ENCODE measurements at places on chromosomes 1 and 21. TPM values are rescaled to one million over a fixed set of nuclear protein-coding genes. Genes with fewer than 3 reads are reported as not detected.

- no peaks in the 10 kb centered on the region for H3K36me3 ChIP-seq
- H3K27ac ChIP-seq = no peak overlapping the region
- H3K4me1 ChIP-seq = no peaks in the 10 kb centered on the region
- H3K27me3 ChIP-seq = no peaks in the 10 kb centered on the region
Observed at GRCh38 chr1:118744420-118744819, 243.7 kb downstream of the TBX15 start.

DNA sequence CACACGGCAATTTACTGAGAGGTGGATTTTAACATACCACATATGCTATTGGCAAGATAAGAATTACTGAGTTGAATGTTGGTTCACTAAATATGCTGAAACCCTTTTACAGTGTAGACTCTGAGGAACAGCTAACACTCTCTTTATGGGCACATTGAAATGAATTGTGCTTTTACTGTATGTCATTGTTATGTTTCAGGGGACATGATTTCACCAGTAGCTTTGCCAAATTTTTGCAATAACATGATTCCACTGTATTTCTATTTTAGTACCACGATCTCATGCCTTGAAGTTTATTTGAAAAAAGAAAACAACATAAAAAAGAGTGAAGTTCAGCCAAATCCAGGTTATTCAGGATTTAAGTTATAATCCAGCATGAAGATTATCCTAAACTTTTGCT, 188.5 kb downstream of the HLX start:
- H3K4me3 ChIP-seq = no peak overlapping the region
- no peaks in the 10 kb centered on the region for H3K36me3 ChIP-seq
- H3K27ac ChIP-seq = no peak overlapping the region
- no peaks in the 10 kb centered on the region for H3K27me3 ChIP-seq
- no peak for DNase-seq

DNA sequence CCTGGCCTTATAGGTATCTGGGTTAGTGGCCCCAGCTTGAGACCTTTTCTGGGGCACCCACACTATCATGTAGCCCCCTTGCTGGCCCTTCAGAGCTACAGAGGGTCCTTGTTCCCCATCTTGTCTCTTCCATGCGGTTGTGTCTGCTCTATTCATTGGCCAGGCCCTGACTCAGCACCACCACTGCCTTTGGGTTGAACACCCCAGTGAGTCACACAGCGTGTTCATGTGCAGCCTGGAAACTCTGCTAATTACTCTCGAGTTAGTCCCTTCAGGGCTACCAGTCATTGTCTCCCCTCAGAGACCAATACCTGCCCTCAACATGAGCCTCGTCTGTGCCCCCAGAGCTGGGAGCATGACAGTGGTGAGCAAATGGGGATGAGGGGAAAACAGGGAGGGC, 28.2 kb upstream of the IKBKE start:
- no peaks in the 10 kb centered on the region for H3K36me3 ChIP-seq
- no peak for DNase-seq
- H3K27me3 ChIP-seq = no peaks in the 10 kb centered on the region
- no peak overlapping the region for H3K4me3 ChIP-seq
- H3K4me1 ChIP-seq = peaks cover 2% of the 10 kb centered on the region
- no peak overlapping the region for H3K27ac ChIP-seq

- no peak for DNase-seq
- H3K4me1 ChIP-seq = peaks cover 5% of the 10 kb centered on the region
- H3K4me3 ChIP-seq = no peak overlapping the region
- H3K27me3 ChIP-seq = no peaks in the 10 kb centered on the region
- H3K36me3 ChIP-seq = no peaks in the 10 kb centered on the region
Observed at GRCh38 chr1:160877221-160877620, 7.8 kb downstream of the ITLN1 start.

DNA sequence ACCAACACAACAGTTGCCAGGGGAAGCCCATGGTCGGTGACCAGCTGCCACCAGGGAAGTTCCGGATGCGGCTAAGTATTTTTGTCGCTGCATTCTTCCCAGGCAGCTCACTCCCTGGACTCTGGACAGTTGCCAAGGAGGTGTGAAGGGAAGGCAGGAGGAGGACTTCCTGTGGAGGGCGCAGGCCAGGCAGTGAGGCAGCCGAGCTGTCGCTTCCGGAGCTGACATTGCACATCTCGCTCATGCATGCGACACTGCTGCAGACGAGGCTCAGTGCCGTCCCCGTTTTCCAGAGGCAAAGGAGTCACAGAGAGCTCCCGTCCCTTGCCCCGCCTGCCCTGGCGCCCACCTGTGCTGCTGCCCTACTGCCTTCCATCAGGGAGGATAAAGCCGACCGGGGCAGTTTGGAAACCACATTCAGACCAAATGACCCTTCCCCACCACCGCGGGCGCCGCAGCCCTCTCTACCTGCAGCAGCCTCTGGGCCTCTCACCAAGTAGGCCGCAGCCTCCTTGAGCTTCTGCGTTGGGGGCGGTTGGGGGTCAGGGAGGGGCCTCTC, 81.4 kb downstream of the NENF start:
- DNase-seq = no peak
- no peaks in the 10 kb centered on the region for H3K27me3 ChIP-seq
- H3K4me3 ChIP-seq = no peak overlapping the region
- H3K4me1 ChIP-seq = peaks cover 3% of the 10 kb centered on the region
- H3K27ac ChIP-seq = no peak overlapping the region

DNA sequence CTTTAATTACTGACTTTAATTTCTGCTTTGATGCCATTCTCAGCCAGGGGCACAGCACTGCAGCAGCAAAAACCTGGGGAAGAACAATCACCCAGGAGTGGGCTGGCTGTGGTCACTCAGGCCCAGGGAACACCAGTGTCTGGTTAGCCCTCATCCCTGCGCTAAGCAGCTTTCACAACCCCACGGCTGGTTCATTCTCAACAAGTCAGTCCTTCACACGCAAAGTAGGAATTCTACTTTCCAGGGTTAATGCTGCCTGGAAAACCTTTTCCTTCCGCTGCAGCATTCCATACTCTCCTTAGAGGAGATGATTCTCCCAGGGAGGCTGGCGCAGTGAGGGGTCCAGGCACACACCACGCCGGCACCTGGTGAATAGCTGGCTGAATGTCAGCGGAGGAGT, 24.3 kb upstream of the KCNE1 start:
- H3K4me1 ChIP-seq = no peaks in the 10 kb centered on the region
- H3K4me3 ChIP-seq = no peak overlapping the region
- no peaks in the 10 kb centered on the region for H3K27me3 ChIP-seq
- no peak overlapping the region for H3K27ac ChIP-seq
- no peak for DNase-seq

DNA sequence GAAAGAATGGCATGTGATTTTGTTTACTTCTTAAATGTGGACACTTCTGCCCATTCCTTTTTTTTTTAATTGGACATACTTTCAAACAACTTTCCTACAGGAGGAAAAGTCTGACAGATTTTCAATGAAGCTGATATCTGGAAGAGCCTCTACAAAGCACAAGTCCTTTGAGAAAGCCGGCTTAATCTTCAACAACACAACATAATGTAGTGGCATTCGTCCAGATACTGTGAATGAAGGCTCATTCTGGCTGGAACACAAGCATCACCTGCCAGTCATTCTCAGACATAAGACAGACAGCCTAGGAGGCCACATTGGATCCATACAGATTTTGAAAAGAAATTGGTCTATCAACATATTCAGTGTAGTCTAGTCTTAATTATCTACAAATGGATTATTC, 4.9 kb downstream of the OTUD7B start:
- DNase-seq = no peak
- H3K4me1 ChIP-seq = peaks cover 15% of the 10 kb centered on the region
- no peaks in the 10 kb centered on the region for H3K36me3 ChIP-seq
- no peak overlapping the region for H3K4me3 ChIP-seq
- H3K27ac ChIP-seq = no peak overlapping the region
- no peaks in the 10 kb centered on the region for H3K27me3 ChIP-seq

GRCh38 chr1:21319447-21320407, 29.5 kb upstream of the ECE1 start:
- no peaks in the 10 kb centered on the region for H3K27me3 ChIP-seq
- no peak overlapping the region for H3K4me3 ChIP-seq
- H3K4me1 ChIP-seq = peaks cover 53% of the 10 kb centered on the region

DNA sequence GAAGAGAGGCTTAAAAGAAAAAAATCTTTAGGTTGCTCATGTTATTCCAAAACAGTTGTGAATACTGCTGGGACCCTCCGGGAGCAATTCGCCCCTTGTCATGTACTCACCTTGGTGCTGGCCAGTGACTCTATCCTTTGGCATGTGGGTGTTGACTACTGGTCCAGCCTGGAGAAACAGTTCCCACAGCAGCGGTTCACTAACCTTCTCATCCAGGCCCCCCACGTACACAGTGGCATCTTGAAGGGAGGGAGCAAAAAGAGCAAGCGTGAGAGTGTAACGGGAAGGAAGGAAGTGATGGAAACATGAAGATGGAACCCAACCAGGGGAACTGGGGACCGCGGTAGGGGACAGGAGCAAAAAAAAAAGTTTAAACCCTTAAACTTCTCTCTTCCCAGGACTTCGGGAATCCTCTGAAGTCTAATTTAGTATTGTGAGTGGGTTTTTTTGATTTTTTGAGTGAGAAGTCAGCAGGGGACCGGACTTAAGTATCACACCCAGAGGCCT, 494 bp downstream of the SF3B4 start:
- H3K27ac ChIP-seq = peak overlapping the region; percentile 91
- H3K4me1 ChIP-seq = peaks cover 16% of the 10 kb centered on the region
- no peak for DNase-seq

DNA sequence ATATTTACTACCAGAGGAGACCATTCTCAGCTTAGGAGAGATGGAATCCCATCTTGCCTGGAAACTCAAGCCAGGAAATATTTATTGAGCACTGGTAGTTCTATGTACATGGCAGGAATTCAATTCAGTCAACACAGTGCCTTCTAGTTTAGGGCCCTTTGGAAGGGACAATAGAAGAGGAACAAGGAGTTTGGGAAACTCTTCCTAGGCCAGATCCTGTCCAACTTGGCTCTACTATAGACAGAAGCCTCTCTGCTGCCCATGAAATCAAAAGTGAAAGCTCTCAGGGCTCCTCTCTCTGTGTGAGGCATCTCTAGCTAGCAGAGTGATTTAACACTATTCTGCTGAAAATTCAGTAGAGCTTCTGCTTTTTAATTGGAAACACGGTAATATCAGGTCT, 244.6 kb upstream of the MAP1LC3C start:
- no peak overlapping the region for H3K27ac ChIP-seq
- H3K36me3 ChIP-seq = no peaks in the 10 kb centered on the region
- DNase-seq = no peak
- no peaks in the 10 kb centered on the region for H3K4me1 ChIP-seq
- no peaks in the 10 kb centered on the region for H3K27me3 ChIP-seq

- no peak overlapping the region for H3K27ac ChIP-seq
- H3K4me1 ChIP-seq = no peaks in the 10 kb centered on the region
- no peaks in the 10 kb centered on the region for H3K27me3 ChIP-seq
- H3K36me3 ChIP-seq = no peaks in the 10 kb centered on the region
- H3K4me3 ChIP-seq = no peak overlapping the region
Observed at GRCh38 chr1:201217146-201217545, 26.5 kb downstream of the IGFN1 start.

DNA sequence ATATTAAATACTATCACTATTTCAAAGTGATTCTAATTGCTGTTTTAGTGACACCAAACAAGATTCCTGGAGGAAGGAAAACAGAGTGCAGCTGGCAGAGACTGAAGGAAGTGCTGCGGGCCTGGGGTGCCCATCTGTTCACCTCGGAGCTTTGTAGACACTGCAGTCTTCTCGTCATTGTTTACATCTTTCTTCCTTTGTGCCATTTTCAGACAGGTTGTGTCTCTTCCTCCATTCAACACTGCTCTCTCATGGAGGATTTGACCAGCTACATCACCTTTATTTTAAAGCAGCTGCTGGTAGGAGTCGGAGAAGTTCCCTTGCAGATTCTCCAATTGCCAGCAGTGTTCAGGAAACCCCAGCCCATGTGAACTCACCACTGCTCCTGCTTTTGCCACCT, 37.3 kb downstream of the ABCA4 start:
- no peak overlapping the region for H3K4me3 ChIP-seq
- H3K27me3 ChIP-seq = no peaks in the 10 kb centered on the region
- DNase-seq = no peak
- no peaks in the 10 kb centered on the region for H3K36me3 ChIP-seq
- no peak overlapping the region for H3K27ac ChIP-seq
- peaks cover 1% of the 10 kb centered on the region for H3K4me1 ChIP-seq

GRCh38 chr1:246595146-246595545, 28.9 kb downstream of the CNST start:
- H3K27ac ChIP-seq = no peak overlapping the region
- no peaks in the 10 kb centered on the region for H3K27me3 ChIP-seq
- no peaks in the 10 kb centered on the region for H3K36me3 ChIP-seq
- no peak overlapping the region for H3K4me3 ChIP-seq
- DNase-seq = no peak
- peaks cover 3% of the 10 kb centered on the region for H3K4me1 ChIP-seq

GRCh38 chr21:40882192-40882915, 35.4 kb upstream of the DSCAM start:
- no peaks in the 10 kb centered on the region for H3K36me3 ChIP-seq
- H3K27me3 ChIP-seq = no peaks in the 10 kb centered on the region
- H3K4me1 ChIP-seq = no peaks in the 10 kb centered on the region
- H3K27ac ChIP-seq = no peak overlapping the region
- H3K4me3 ChIP-seq = no peak overlapping the region

The VANGL1 gene
- total RNA-seq = 7.6 TPM

The MTR gene
- total RNA-seq = 55.9 TPM

The COL6A2 gene
- total RNA-seq = 599 TPM

The MR1 gene
- total RNA-seq = 15.5 TPM

The LCE1F gene
- not detected for total RNA-seq

The ERVH48-1 gene
- total RNA-seq = not detected

The SOX13 gene
- total RNA-seq = 20.1 TPM

The OVAAL gene
- not detected for total RNA-seq

The FAM20B gene
- total RNA-seq = 62.0 TPM

The TCP10L gene
- total RNA-seq = 1.1 TPM

The KIFAP3 gene
- 30.9 TPM for total RNA-seq
